ENCODE measurements at places on chromosomes 7 and 10.

- DNase-seq, result no peak
Measured at GRCh38 chr10:12733271-12733670, 268.2 kb downstream of the CCDC3 start.

- DNase-seq, result no peak
Measured at GRCh38 chr7:390761-391410, 100.9 kb downstream of the FOXL3 start.

- no peak for DNase-seq
Measured at GRCh38 chr7:136133551-136133950, 156.4 kb upstream of the MTPN start.

- DNase-seq, result no peak
Measured at GRCh38 chr10:103854686-103855391, 537 bp downstream of the SH3PXD2A start.

DNA sequence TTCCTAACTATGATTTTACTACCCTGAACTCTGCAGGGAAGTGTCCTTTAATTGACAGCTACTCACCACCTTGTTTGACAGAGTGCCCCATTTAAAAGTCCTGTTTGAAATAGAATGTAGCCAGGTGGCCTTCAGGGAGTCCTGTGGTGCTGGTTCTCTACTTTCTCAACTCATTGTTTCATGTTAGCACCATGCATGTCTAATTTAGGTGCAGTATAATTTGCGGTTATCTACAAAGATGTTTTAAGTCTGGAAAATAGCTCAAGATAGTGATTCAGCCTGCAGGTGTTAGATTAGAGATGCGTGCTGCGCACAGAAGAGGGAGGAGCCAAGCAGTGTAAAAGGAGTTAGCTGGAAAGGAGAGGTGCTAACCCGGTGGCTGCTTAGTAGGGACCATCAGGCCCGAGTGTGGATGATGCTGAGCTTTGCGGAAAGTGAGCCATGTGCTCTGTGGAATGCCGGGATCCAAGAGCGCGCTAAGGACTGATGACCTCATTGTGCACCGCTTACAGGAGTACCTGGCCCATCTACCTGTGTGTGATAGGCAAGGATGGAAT is 1.2 kb downstream of the CCM2 start:
- peak; percentile 51 for DNase-seq

GRCh38 chr10:122659651-122660050 is 40.0 kb downstream of the C10orf120 start:
- DNase-seq, result no peak

DNA sequence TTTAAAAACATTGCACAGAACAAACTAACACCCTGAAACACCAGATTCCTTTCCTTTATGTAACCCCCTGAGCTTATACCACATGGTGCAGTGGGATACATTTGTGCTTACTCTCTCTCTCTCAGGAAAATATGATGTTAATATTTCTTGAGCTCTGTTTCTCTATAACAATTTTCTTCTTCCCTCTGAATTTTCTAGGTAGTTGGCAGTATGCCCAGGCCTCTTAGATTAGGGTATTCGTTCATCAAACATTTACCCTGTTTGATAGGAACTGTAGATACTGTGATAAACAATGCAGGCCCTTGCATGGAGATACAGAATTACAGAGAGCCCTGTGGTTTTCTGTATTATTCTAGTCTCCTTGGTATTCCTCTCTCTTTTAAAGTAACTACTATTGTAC is 567.8 kb downstream of the IPMK start:
- DNase-seq, result no peak
